ENCODE measurements at places on chromosomes 12 and 14. TPM values are rescaled to one million over a fixed set of nuclear protein-coding genes. Genes with fewer than 3 reads are reported as not detected.

The SMAGP gene
- 19.0 TPM for total RNA-seq

The TSPAN9 gene
- 0.86 TPM for total RNA-seq

- H3K4me1 ChIP-seq, result no peaks in the 10 kb centered on the region
- no peak within 1 kb of the TSS for H3K4me3 ChIP-seq
- no peaks in the 10 kb centered on the region for H3K36me3 ChIP-seq
- peaks cover 3% of the 10 kb centered on the region for H3K27me3 ChIP-seq
Measured at GRCh38 chr14:63204407-63205043, at the start of gene RHOJ. Gene RHOJ, plus strand, starts transcription at chr14:63204443. Its CDS starts 427 bp downstream, at chr14:63204870.

GRCh38 chr12:64780531-64781279 lies 21.5 kb upstream of the GNS start:
- no peak overlapping the region for H3K27ac ChIP-seq
- peak overlapping the region; percentile 36 for H3K4me3 ChIP-seq
- peaks cover 13% of the 10 kb centered on the region for H3K4me1 ChIP-seq
- no peaks in the 10 kb centered on the region for H3K36me3 ChIP-seq
- peaks cover 31% of the 10 kb centered on the region for H3K27me3 ChIP-seq

GRCh38 chr14:81952917-81953316 lies 419.3 kb upstream of the SEL1L start:
- no peaks in the 10 kb centered on the region for H3K4me1 ChIP-seq
- no peak overlapping the region for H3K27ac ChIP-seq
- H3K27me3 ChIP-seq, result no peaks in the 10 kb centered on the region
- no peak for DNase-seq

The VRTN gene
- not detected for total RNA-seq

The BRAP gene
- total RNA-seq, result 24.6 TPM

DNA sequence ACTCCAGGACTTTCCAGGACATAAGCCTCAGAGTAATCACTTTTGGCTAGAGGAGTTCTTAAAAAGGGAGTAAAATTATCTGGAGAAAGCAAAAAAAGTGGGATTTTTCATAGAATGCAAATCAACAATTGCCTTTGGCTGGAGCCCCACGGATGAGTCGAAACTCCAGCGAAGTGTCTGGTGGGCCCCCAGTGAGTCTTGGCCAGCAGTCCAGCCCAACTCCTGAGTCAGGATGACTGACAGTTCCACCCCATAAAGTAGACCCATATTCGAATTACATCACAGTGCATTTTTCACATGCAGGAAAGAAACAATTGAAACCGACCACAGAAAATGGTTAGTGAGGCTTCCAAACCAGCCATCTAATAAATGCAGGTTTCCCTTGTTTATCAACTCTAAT lies 265.7 kb downstream of the BCL11B start:
- H3K4me3 ChIP-seq, result no peak overlapping the region
- H3K36me3 ChIP-seq, result no peaks in the 10 kb centered on the region

DNA sequence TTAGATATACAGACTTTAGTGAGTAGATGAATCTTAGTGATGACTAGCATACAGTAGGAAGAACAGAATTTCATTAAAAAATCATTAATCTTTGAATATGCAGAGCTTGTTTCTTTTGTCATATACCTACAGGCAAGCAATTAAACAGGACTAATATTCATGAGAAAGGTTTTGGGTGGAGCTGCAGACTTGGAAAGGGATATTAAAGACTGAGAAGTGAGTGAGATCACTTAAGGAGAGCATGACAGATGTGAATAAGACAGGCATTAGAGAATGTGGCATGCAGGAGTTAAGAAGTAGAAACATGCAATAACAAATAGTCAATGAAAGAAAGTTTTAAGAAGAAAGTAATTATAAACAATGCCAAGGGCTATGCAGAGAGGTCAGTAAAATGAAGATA lies 187.7 kb downstream of the TMTC3 start:
- H3K4me1 ChIP-seq, result no peaks in the 10 kb centered on the region
- H3K36me3 ChIP-seq, result no peaks in the 10 kb centered on the region
- H3K4me3 ChIP-seq, result no peak overlapping the region
- DNase-seq, result no peak

DNA sequence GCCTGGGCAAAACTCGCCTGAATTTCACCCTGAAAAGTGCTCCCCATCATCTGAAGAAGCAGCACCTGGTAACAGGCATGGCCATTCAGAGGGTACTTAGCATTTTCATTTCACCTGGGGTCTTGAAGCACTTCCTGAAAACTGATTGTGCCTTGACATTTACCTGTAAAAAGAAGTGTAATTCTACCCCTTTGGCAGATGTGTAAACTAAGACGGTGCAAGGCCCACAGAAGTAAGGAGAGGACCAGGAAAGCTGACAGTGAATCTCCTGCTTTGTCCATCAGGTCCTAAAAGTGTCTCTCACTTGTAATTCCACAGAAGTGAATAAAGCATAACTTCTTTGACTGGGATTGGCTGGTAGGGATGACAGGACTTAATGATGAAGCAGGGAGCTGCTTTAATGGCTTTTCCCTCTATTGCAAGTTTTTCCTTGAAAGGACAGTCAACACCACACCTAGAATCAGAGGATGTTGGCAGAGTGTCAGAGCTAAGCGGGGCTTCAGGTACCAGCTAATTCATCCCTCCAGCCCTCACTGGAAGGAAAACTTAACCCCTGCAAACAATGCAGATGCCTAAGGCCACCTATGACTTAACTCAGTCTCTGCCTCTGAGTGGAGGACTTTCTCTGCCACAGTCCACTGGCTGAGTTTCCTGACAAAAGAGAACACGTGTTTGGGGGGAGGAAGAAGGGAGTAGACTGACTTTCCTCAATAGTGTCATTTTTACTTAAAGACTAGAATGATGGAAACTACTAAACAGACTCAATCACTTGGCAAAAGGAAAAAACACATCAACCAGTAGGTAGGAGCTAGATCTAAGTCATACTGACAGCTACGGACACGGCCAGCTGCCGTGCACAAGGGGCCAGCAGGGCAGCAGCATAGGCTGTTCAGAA lies 74.7 kb downstream of the NUAK1 start:
- no peaks in the 10 kb centered on the region for H3K27me3 ChIP-seq
- no peak for DNase-seq
- H3K36me3 ChIP-seq, result no peaks in the 10 kb centered on the region

DNA sequence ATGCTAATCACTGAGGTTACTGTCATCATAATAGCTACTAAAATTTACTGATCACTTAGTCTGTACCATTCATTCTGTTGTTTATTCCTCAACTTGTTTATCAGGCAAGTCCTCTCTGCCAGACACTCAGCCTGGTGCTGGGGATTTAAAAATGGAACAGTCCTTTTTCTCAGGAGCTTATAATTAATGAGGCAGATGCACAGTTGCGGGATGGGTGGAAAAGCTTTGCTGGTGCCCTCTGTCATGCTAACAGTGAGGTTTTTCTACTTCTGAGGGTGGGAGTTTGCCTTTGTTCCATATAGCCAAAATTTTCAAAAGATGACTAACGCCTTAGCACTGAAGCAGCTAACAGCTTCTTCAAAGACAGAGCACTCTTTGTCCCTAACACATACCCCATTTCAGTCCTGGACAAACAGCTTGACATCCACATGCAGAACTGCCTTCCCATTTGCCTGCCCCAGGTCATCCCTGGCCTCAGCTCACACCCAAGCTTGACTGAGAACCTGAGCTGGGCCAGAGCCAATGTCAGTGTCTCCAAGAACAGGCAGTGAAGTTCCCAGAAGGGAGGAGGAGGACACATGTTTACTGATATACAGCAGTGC lies 30.8 kb upstream of the HSPB8 start:
- H3K36me3 ChIP-seq, result no peaks in the 10 kb centered on the region
- no peak overlapping the region for H3K4me3 ChIP-seq
- no peak for DNase-seq
- peaks cover 2% of the 10 kb centered on the region for H3K27me3 ChIP-seq

GRCh38 chr14:22489957-22490950 lies 98.8 kb downstream of the DAD1 start:
- peaks cover 77% of the 10 kb centered on the region for H3K4me1 ChIP-seq
- no peak for DNase-seq
- no peaks in the 10 kb centered on the region for H3K36me3 ChIP-seq
- peak overlapping the region; percentile 77 for H3K27ac ChIP-seq
- no peaks in the 10 kb centered on the region for H3K27me3 ChIP-seq
- peak overlapping the region; percentile 11 for H3K4me3 ChIP-seq

DNA sequence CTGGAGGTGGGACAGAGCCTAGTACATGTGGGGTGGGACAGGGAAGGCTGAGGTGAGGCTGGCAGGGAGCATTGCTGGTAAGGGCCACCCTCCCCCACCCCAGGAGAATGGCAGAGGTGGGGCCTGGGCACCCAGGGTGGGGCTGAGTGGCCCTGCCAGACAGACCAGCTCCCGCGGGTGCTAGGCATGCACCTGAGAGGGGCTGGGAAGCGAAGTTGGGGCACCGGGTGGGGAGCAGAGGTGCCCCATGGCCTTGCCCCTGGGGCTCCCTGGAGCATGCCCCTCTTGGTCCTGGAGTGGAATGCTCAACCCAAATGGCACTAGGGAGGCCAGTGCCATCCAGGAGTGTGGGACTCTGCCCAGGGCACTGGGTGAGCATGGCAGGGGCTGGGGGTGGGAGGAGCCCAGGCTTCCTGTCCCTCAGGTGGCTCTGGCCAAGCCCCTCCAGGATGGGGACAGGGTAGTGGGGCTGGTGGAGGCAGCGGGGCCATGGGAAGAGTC lies 1.3 kb downstream of the TNFAIP2 start:
- DNase-seq, result no peak
- H3K27ac ChIP-seq, result no peak overlapping the region
- no peaks in the 10 kb centered on the region for H3K36me3 ChIP-seq
- H3K4me3 ChIP-seq, result no peak overlapping the region
- peaks cover 33% of the 10 kb centered on the region for H3K4me1 ChIP-seq

All from natural killer cell (primary cell).